ENCODE measurements at places on chromosomes 13 and 19.

- DNase-seq = no peak
These were observed 22.4 kb downstream of the POU2F2 start for GRCh38 chr19:42109896-42110295.

DNA sequence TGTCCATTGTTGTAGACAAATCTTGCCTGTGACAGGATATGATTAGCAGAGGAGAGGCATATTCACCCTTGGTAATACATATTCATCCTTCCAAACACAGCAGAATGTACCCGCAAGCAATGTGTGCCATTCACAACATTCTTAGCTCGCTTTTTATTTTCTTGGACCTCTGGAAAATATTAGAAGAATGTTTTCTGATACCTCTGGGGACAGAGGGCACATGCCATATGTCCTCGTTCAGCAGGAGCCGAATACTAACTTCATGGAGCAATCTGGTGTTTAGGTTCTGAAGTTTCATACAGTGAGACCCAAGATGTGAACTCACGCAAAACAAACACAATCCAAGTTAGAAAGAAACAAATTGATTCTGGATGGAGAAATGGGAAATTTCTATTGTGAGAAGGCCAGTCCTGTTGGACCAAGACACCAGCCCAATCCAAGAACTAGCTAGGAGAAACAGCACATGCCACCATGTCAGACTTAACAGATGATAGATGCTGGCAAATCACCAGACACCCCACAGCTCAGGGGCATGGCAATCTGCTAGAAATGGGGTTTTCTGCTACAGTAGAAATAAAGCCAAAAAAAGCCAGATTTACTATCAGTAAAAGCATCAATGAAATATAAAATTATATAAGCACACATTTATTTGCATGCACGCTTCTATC is 297.4 kb downstream of the DCLK1 start:
- DNase-seq = no peak

GRCh38 chr13:40345149-40345514 is 321.3 kb downstream of the FOXO1 start:
- no peak for DNase-seq

DNA sequence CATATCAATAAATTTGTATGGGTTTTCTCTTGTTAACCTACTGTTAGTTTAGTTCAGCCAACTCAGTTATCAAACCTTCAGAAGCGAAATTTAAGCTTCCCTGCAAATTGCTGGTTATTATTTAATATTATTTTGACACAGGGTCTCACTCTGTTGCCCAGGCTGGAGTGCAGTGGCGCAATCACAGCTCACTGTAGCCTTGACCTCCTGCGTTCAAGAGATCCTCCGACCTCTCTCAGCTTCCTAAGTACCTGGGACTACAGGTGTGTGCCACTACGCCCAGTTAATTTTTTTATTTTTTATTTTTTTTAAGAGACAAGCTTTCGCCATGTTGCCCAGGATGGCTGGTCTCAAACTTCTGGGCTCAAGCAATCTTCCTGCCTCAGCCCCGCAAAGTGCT is 6.2 kb downstream of the CAB39L start:
- DNase-seq = no peak
